ENCODE measurements at places on chromosomes 1 and 21.

GRCh38 chr1:223712850-223713474 is 623 bp downstream of the CAPN2 start:
- no peak for DNase-seq

GRCh38 chr1:228358764-228359612 is 47.6 kb downstream of the TRIM11 start:
- no peak for DNase-seq

DNA sequence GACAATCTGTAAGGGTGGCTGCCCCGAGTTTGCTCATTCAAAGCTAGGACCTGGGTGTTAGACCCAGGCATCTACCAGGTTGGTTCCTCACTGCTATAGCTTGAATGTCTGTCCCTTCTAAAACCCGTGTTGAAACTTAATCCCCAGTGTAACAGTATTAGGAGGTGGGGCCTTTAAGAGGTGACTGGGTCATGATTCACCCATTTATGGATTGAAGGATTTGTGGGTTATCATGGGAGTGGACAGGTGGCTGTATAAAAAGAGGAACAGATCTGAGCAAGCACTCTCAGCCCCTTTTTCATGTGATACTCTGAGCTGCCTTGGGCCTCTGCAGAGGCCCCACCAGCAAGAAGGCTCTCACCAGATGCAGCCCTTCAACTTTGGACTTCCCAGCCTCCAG is 29.4 kb downstream of the PSMG1 start:
- DNase-seq, result no peak

- peak; percentile 86 for DNase-seq
Observed at GRCh38 chr1:20411196-20411980, 74.6 kb downstream of the CAMK2N1 start.

- peak; percentile 43 for DNase-seq
Observed at GRCh38 chr1:44926311-44926781, 60.0 kb downstream of the EIF2B3 start.

- no peak for DNase-seq
Observed at GRCh38 chr1:108595507-108595906, 35.6 kb downstream of the EEIG2 start.

GRCh38 chr1:88935522-88936222 is 44.3 kb upstream of the GTF2B start:
- peak; percentile 59 for DNase-seq

DNA sequence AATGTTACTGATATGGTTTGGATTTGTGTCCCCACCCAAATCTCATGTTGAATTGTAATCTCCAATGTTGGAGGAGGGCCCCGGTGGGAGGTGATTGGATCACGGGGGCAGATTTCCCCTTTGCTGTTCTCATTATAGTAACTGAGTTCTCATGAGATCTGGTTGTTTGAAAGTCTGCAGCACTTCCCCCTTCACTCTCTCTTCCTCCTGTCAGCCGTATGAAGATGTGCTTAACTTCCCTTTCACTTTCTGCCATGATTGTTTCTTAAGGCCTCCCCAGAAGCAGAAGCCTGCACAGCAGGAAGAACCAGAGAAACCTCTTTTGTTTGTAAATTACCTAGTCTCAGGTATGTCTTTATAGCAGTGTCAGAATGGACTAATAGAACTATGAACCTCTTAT is 28.4 kb downstream of the TRIM33 start:
- DNase-seq, result no peak

GRCh38 chr1:97243973-97244560 is 522.5 kb downstream of the PTBP2 start:
- peak; percentile 31 for DNase-seq

GRCh38 chr1:16717336-16718098 is 22.8 kb upstream of the RNU1-4 start:
- peak; percentile 36 for DNase-seq
